ENCODE measurements at places on chromosomes 2 and 18.

- no peak for DNase-seq
Measured at GRCh38 chr2:126719833-126720351, 63.9 kb downstream of the GYPC start.

DNA sequence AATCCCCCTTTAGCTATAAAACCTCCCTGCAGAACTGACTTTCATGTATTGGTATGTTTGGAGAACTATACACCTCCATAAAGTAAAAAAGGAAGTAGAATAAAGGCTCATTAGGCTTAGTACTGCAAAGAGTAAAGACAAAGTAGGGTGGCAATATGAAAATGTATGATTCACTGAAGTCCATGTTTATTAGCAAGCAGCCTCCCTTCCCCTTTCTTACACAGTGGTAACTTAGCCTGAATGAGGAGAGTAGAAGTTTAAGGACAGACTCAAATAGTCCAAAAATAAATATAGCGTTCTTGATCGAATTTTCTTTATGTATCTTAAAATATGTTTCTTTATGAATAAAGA lies 1.5 kb downstream of the ZNF804A start:
- DNase-seq: peak; percentile 69

DNA sequence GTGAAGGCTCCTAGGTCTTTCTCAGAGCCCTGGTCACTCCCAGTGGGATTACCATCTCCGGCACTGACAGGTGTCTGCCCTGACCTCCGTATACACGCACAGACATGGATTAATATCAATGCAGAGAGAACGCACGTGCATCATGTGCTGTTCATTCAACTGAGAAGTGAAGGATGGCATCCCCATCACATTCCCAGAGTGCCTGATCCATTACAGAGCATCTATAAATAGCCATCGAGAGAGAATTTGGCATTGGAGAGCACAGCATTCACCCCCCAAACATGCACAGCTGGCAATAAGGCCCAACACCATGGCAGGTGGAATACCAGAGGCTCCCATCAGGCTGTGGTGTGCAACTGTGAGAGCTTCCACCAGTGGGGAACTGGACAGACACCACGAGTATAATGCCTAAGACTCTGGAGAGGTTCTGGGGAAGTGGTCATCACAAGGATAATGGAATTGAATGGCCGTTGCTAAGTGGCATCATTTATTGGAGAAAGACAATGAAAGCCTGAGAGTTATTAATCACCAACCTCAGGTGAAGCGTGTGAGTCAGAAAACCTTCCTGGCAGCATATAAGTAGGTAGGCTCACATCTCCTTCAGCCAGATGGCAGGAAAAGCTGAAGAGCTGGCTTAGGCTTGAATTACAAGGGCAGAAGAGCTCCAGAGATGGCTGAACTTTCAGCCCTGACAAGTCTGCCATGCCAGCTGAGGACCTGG lies 244.5 kb upstream of the ID2 start:
- no peak for DNase-seq

DNA sequence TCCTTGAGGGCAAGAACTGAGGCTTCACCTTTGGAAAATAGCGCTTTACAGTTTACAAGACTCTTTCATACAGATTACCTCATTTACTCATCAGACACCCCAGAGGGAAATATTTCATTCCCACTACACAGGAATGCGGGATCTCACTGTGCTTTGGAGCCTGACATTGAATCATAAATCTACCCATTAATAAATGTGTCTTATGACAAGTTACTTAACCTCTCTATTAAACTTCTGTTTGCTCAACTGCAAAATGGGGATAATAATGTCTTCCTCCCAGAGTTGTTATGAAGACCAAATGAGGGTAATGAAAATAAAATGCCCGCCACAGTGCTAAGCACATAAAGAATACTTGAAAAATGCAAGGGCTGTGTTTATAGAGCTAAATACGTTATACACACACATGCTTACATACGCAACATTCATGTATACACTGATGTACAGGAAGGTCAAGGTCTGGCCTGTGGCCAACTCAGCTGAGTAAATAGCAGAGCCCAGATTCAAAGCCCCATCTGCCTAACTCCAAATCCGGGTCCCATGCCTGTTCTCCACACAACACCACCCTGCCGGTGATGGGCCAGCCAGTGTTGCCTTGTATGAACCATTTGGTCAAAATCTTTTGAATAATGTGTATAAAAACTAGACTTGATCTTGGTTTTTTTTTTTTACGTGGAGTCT lies 77.8 kb upstream of the STPG4 start:
- no peak for DNase-seq

- no peak for DNase-seq
Measured at GRCh38 chr2:147499785-147500184, 345.0 kb upstream of the ACVR2A start.

GRCh38 chr2:63035169-63035568 lies 15.5 kb upstream of the OTX1 start:
- no peak for DNase-seq

- DNase-seq: no peak
Measured at GRCh38 chr2:5693287-5694201, 1.4 kb downstream of the SOX11 start.

DNA sequence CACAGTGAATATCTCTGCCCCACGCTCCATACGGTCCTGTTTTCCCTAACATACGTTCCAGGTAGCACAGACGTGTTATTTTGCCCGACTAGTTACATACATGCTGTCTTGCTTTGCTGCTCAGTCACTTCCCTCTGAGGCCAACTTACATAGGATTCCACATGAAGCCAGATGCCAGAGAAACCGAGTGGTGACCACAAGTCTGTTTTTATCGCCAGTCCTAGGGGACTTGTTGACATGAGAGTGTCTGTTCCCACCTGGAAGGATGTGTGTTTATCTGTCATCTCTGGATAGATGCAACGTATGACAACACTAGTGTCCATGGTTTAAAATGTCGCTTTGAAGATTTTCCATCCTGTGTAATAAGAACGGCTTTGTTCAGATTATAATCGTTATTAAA lies 32.6 kb downstream of the PMAIP1 start:
- DNase-seq: no peak

- DNase-seq: no peak
Measured at GRCh38 chr2:37827911-37828511, 97.1 kb upstream of the RMDN2 start.

DNA sequence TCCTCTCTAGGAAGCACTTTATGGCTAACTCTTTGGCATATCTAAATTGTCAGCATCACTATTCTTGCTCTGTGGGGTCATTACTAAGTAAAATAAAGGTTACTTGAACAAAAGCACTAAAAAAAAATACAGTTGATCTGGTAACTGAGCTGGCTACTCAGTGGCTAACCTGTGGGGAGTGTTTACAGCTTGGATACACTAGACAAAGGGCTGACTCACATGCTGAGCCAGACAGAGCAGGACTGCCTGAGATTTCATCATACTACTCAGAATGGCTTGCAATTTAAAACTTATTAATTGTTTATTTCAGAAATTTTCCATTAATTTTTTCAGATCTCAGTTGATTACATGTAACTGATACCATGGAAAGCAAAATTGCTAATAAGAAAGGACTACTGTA lies 1690.4 kb upstream of the SLC39A10 start:
- DNase-seq: no peak

DNA sequence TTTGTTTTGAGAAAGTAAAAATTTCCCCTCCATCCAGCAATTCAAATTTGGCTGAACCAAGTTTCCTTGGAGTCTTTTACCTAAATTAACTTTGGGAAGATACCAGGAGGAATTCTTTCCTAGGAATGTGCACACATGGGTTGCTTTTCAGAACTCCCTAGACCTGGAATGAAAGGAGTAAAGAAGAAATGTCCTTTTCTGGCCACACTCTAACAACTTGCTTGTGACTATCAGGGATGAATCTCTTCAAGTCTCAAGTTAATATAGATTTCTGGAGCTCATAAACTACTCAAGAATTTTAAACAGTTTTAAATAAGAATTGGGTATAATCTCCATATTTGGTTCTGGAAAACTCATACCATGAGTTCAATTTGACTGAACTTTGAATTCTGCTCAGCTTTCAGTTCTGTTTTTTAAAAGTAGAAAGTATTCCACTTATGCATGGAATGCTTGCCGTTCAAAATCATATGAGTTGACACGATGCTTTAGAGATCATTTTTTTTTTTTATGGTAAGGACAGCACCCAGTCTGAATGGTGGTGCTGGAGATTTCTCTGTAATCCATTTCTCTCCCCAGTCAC lies 7.7 kb downstream of the RASGRP3 start:
- DNase-seq: no peak
